HT1080 (cell line): ENCODE measurements at places on chromosomes 12 and 14. TPM values are rescaled to one million over a fixed set of nuclear protein-coding genes. Genes with fewer than 3 reads are reported as not detected.

RNFT2 gene
- 5.6 and 6.0 TPM in 2 replicates for total RNA-seq

RFX4 gene
- not detected in 2 replicates for total RNA-seq

SYT1 gene
- 0.10 and 0.63 TPM in 2 replicates for total RNA-seq

PPM1H gene
- 2.1 and 3.0 TPM in 2 replicates for total RNA-seq

DEPDC4 gene
- 2.1 and 2.4 TPM in 2 replicates for total RNA-seq

ESRRB gene
- 0.03 TPM in 1 of 2 replicates, not detected in the other for total RNA-seq

CRACR2A gene
- total RNA-seq = 29.8 and 33.3 TPM in 2 replicates

HHIPL1 gene
- not detected in 2 replicates for total RNA-seq

VTI1B gene
- total RNA-seq = 80.2 and 96.1 TPM in 2 replicates

GUCY2C gene
- total RNA-seq = 0.17 TPM in 1 of 2 replicates, not detected in the other

P2RX2 gene
- not detected in 2 replicates for total RNA-seq

ZBTB1 gene
- 19.7 and 21.3 TPM in 2 replicates for total RNA-seq

ADIPOR2 gene
- 34.5 and 42.7 TPM in 2 replicates for total RNA-seq

ZDHHC22 gene
- 0.10 TPM in 1 of 2 replicates, not detected in the other for total RNA-seq

HOXC11 gene
- total RNA-seq = not detected in 2 replicates

MORN3 gene
- total RNA-seq = 0.08 and 0.33 TPM in 2 replicates

DEGS2 gene
- total RNA-seq = not detected in 2 replicates
